ENCODE measurements at places on chromosomes 3 and 15.

GRCh38 chr3:127097481-127097880 is 95.5 kb upstream of the PRR23E start:
- DNase-seq: no peak

DNA sequence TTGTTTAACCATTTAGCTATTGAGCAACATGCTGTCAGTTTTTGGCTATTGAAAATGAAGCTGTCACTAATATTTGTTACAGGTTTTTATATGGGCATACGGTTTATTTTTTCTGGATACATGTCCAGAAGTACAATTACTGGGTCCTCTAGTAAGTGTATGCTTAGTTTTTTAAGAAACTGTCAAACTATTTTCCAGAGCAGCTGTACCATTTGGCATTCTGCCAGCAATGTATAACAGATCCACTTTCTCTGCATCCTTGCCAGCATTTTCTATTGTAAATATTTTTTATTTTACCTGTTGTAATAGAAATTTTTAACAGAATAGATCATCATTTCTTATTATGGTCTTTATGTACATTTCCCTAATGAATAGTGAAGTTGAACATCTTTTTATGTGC is 658.8 kb downstream of the EDEM1 start:
- DNase-seq: no peak

DNA sequence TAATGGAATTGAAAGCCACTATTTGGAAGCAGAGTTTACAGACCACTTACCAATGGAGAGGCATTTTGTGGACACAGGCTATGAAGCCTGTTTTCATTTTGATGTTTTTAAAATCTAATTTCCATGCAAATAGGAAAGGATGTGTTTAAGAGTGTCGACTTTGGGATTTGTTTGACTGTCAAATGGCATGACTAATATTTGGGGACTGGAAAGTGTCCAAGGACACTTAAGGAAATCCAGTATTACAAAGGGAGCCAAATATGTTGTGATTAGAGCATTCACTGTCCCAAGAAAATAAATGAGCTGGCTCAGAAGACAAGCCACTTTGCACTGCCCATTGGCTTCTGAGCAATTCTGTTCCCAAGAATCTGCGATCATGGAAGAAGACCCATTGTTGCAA is 34.0 kb upstream of the SLC6A11 start:
- no peak for DNase-seq

- no peak for DNase-seq
Measured at GRCh38 chr15:37339856-37340255, 239.5 kb upstream of the MEIS2 start.

- no peak for DNase-seq
Measured at GRCh38 chr3:64021922-64022321, 1.4 kb downstream of the PSMD6 start.

DNA sequence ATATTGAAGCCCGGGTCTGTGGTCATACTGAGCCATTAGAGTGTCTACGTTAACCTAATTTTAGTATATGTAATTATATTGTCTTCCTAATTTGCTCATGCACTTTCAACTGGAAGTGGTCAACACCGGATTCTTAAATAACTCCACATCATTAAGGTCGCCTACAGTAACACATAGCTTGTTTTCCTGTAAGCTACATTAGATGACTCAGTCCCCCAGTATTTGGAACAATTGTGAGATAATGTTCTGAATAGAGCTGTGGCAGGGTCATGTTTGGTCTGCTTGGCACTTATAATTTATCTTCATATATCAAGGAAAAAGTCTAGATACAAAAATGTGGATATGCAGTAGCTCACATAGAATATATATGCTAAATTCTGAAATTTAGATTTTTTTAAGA is 486.2 kb downstream of the IGSF11 start:
- DNase-seq: no peak

GRCh38 chr3:43004282-43004681 is 25.2 kb downstream of the GASK1A start:
- DNase-seq: no peak

GRCh38 chr3:64798316-64798715 is 110.5 kb upstream of the ADAMTS9 start:
- DNase-seq: no peak
